ENCODE measurements at places on chromosomes 5 and 9.

GRCh38 chr5:74895906-74896305, 29.7 kb upstream of the FAM169A start:
- DNase-seq, result no peak

- no peak for DNase-seq
These were observed 739.7 kb upstream of the CDH9 start for GRCh38 chr5:27778121-27778520.

- no peak for DNase-seq
These were observed 42.7 kb downstream of the UGCG start for GRCh38 chr9:111939322-111939721.

DNA sequence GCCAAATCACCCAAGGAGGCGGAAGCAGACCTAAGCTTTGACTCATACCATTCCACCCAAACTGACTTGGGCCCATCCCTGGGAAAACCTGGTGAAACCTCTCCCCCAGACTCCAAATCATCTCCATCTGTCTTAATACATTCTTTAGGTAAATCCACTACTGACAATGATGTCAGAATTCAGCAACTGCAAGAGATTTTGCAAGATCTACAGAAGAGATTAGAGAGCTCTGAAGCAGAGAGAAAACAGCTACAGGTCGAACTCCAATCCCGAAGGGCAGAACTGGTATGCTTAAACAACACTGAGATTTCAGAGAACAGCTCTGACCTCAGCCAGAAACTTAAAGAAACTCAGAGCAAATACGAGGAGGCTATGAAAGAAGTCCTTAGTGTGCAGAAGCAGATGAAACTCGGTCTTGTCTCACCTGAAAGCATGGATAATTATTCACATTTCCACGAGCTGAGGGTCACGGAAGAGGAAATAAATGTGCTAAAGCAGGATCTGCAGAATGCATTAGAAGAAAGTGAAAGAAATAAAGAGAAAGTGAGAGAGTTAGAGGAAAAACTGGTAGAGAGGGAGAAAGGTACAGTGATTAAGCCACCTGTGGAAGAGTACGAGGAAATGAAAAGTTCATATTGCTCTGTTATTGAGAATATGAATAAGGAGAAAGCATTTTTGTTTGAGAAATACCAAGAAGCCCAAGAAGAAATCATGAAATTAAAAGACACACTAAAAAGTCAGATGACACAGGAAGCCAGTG, 15.8 kb upstream of the TTC23L start:
- no peak for DNase-seq

- DNase-seq, result no peak
These were observed 49.8 kb downstream of the PRRC1 start for GRCh38 chr5:127567026-127567768.

GRCh38 chr5:169018925-169019324, 282.0 kb downstream of the SLIT3 start:
- DNase-seq, result no peak

- no peak for DNase-seq
These were observed 251.8 kb downstream of the EFNA5 start for GRCh38 chr5:107418902-107419301.

DNA sequence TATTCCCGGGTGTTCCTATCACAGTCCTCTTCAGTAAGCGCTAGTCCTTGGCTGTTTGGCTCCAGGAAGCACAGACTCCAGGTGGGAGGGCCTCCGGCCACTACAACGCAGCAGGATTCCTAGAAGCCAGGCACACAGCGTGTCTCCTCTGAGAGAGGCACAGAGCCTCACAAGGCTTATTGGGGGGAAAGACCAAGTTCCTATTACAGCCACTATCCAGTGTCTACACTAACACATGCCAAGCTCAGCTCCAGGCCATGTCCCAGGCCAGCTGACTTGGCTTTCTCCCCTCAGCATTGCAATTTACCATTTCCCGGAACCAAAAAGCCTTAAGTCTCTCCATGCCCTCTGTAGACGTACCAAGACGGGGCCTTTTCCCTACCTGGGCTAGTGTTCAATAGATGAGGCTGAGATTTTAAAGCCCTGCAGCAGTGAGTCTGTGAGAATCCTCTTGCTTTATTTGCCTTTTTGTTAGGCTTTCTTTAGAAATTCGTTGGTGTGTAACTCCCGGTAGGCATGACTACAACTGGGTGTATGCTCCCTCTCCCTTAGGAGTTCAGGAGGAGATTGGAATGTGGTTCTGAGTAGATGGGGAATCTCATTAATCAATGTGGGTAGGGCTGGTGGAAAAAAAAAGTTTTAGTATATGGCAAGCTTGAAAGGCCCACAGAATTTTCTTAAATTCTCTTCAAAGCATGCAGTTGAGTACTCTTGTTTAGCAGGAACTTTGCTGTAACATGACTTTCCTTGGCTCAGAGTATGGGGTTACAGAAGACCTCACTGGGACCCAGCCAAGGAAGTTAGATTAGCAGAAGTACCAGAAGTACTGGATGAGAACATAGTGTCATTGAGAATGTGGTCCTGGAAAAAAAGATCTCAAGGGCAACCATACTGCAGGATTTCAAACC, 84.3 kb upstream of the SLC1A3 start:
- DNase-seq, result no peak

- no peak for DNase-seq
These were observed 321.6 kb downstream of the CEMIP2 start for GRCh38 chr9:71446473-71447411.

- DNase-seq, result peak; percentile 17
These were observed 9.5 kb downstream of the TOR4A start for GRCh38 chr9:137286975-137287383.

GRCh38 chr9:8549214-8549613, 749.6 kb upstream of the DMAC1 start:
- no peak for DNase-seq

- no peak for DNase-seq
These were observed 63.1 kb upstream of the TTC23L start for GRCh38 chr5:34775886-34776285.

DNA sequence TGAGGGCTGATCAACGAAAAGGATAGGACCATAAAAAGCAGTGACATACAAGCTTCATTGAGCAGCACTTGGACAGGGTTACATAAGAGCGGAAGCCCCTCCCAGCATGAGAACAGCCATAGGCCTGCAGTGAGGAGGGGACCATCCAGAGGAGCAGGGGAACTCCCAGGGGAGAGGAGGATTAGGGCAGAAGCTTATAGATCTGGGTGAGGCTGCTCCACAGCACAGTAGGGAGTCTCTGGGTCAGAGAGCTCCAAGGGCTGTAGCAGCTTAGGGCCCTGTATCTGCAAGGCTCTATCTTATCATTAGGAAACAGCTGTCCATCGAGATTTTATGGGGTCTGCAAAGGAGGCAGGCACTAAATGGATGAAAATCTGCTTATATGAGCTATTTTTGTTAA, 186.6 kb downstream of the DOCK8 start:
- DNase-seq, result no peak

DNA sequence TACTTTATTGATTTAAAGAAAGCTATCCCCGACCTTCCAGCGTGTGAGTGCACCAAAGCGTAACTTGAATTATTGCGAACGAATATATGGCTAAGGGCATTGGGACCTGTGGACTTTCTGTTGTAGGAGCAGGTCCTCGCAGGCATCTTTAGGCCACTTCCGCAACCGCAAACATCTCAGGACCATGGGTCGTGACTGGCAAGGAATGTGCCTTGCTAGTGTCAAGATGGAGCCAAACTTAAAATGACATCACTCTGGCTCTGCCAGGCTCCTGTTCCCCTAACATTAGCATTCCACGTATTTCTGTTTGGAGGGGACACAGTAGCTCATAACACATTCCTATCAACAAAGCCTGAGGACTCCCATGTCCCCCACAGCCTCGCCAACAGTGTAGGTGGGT, 44.1 kb upstream of the OLFM1 start:
- DNase-seq, result no peak

GRCh38 chr9:91207729-91208418, 153.8 kb downstream of the AUH start:
- peak; percentile 41 for DNase-seq

DNA sequence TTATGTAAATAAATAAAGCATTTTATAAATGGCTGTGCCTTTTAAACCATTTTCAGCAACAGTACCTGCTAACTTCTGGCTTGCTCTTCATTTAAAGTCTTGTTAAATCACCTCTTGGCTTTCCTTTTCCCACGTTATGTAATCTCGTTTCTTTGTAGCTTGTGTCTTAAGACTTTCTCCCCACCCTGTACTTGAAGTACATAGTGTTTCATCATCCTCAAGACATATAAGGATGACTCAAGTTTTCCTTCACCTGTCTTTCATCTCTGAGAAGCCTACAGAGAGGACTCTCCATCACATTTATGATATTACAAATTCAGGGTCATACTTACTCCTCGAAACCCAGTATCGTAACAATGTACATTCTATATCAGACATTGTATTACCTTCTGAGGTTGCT, 33.9 kb downstream of the PRELID2 start:
- no peak for DNase-seq

DNA sequence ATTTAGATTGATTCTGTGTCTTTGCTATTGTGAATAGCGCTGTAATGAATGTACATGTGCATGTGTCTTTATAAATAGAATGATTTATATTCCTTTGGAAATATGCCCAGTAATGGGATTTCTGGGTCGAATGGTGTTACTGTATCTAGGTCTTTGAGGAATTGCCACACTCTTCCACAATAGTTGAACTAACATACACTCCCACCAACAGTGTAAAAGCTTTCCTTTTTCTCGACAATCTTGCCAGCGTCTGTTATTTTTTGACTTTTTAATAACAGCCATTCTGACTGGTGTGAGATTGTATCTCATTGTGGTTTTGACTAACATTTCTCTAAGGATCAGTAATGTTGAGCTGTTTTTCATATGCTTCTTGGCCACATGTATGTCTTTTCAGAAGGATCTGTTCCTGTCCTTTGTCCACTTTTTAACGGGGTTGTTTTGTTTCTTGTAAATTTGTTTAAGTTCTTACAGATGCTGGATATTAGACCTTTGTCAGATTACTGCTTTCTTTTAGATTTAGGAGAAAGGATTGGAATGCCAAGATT, 125.0 kb upstream of the NR5A1 start:
- no peak for DNase-seq

DNA sequence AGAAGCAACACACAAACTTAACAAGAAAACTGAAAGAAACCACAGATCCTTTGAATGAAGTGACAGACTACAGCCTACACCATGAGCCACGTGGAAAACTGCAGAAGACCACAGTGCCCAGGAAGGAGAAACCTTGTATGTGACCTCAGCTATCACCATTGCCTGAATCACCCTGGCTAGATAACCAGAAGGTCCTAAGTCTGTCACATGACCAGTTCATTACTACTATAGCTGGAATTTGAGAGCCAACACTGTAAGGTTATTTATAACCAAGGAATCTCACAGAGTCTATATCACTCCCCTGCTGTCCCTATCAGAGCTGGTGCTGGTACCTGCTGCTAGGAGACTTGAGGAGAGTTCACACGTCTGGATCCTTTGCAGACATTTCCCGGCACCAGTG, 90.3 kb upstream of the FBXL17 start:
- no peak for DNase-seq

GRCh38 chr5:143826951-143827444, 15.0 kb downstream of the HMHB1 start:
- no peak for DNase-seq

DNA sequence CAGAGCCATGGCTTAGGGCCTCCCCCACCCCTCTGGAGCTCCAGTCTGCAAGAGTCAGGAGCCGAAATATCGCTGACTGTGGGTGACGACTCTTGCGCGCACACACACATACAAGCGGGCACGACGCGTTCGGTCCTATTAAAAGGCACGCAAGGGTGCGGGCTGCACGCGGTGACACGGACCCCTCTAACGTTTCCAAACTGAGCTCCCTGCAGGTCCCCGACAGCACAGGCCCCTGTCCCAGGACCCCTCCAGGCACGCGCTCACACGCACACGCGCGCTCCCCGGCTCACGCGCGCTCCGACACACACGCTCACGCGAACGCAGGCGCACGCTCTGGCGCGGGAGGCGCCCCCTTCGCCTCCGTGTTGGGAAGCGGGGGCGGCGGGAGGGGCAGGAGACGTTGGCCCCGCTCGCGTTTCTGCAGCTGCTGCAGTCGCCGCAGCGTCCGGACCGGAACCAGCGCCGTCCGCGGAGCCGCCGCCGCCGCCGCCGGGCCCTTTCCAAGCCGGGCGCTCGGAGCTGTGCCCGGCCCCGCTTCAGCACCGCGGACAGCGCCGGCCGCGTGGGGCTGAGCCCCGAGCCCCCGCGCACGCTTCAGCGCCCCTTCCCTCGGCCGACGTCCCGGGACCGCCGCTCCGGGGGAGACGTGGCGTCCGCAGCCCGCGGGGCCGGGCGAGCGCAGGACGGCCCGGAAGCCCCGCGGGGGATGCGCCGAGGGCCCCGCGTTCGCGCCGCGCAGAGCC, at the start of gene GRIN1:
Gene GRIN1 (plus strand): TSS at position 433 of the 746 bp plus-strand sequence. CDS start 333 bp downstream, outside the sequence.
- DNase-seq, result no peak

DNA sequence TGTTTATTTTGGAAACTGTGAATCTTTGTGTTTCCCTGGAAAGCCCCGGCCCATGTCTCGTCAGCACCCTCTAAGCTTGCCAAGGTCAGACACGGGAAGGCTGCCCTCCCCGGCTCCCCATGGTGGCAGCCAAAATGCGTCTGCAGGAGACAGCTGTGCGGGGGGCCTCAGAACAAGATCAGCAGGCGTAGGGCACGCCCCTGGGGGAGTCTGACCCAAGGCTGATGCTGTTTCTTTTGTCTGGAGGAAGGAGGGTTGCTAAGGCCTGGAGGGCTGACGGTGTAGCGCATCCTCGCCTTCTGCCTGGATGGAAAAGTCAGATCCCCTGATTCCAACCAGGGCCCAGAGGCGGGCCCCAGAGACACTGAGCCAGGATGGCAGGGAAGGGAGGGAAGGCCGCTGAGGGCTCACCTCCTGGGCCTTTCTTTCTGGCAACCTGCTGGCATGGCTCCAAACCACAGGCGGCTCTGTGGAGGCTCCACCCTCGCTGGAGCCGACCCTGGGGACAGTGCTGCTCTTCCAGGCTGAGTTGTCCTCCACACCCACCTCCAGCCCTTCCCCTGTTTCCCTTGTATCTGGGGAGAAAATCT, 57.2 kb downstream of the OLFM1 start:
- no peak for DNase-seq

GRCh38 chr9:12224449-12224848, 468.7 kb upstream of the TYRP1 start:
- DNase-seq, result no peak

DNA sequence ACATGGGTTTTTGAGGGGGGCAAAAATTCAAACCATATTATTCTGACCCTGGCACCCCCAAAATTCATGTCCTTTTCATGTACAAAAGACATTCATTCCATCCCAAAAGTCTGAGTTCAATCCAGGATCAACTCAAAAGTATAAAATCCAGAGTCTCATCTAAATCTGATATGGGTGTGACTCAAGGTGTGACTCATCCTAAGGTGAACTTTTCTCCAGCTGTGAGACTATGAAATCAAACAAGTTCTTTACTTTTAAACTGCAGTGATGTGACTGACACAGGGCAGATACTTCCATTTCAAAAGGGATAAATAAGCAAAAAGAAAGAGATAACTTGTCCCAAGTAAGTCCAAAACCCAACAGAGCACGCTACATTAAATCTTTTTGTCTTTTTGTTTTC, 20.6 kb upstream of the CYLC2 start:
- no peak for DNase-seq

DNA sequence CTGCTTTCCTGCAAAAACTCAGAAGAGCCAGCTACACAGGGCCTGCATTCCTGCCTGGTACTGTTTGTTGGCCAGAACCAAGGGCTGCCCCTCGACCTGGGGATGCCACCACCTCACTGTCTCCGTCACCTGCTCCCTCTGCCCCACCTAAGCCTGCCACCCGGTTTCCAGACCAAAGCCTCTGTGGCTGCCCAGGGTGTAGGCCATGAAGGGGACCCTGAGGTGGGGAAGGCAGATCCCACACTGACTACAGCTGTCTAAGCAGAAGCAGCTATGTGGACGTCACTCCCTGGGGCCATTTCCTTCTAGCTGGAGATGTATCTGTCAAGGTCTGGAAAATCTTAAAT, 35.8 kb downstream of the RASGEF1C start:
- DNase-seq, result no peak

Measured in bone marrow (tissue), 2 donors.